RWPE2 (cell line): ENCODE measurements at places on chromosomes 12 and 14.
A peak's percentile ranks its signal among the peaks of the same experiment; 100 is the strongest.

DNA sequence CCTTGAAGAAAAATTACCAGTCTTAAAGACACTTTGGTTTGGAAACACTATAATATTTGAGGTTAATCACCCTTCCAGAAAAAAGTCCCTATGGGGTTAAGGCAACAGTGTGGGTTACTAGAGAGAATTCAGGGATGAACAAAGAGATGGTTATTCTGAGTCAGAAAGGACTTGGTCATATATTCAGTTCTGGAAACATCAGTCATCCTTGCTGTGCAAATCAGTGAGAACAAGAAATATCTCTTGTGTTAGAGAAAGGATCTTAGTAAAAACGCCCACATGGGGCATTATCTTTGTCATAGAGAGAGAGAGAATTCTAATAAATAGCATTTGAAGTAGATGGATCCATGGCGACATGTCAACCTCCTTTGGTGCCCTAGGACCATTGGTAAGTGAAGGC is 59.4 kb upstream of the E2F7 start:
- no peak for DNase-seq

GRCh38 chr12:2408262-2408661 is 355.5 kb downstream of the CACNA1C start:
- no peak for DNase-seq

GRCh38 chr12:3042394-3042793 is 34.8 kb upstream of the TSPAN9 start:
- peak; percentile 58 for DNase-seq

DNA sequence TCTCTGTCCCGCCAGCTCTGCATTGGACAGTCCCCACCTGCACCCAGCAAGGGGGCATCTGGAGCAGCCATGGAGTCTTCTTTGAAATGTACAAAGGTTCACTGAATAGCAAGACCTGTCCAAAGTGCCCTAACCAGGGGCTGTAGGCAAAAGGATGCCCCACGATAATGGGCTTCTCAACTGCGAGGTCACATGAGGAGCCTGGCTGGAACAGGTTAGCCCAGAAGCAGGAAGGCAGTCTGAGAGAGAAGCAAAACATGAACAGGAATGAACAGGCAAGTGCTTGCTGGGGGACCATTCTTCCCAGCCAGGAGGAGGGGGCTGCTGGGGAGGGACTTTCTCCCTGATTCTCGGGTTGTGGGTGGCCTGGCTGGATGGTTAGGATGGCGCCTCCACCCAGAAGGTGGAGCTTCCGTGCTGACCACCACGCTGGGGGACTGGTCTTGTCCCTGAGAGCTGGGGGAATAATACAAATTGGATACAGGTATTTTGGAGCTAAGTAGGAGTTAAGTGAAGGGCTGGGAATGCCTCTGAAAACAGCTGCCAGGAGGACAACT is 7.1 kb downstream of the KRT85 start:
- no peak for DNase-seq

DNA sequence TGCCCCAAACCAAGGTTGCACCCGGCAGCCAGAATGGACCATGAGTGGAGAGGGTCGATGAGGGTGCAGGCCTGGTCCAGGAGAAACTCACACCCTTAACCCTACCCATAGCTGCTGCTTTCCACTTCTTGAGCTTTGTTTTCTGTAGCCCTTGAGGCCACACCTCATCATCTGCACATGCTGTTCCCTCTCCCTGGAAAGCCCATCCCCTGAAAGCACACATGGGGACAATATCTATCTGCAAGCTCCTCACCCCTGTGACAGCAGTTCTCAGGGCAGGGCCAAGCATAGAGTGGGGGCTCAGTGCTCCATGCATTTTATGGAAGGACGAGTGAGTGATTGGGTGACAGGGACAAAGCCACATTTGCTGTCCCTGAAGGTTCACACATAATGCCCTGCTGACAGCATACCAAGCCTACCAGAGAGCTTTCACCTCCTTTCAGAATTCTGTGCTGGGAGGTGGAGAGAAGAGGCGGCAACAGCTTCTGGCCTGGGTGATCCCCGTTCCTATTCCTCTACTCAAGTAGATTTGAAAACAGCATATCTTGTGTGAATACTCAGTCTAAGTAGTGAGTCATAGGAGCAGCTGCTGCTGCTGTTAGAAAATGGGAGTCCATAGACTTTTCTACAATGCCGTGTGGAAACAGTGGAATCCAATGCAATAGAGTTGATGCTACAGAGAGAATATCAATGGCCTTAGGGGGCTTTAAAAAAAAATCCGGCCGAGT is 44.6 kb downstream of the SRGAP1 start:
- DNase-seq = no peak

- DNase-seq = no peak
Observed at GRCh38 chr14:100122481-100123223, 36.8 kb downstream of the DEGS2 start.

- DNase-seq = no peak
Observed at GRCh38 chr14:46550836-46551235, 100.7 kb downstream of the RPL10L start.

- DNase-seq = no peak
Observed at GRCh38 chr12:87112571-87113345, 856.6 kb upstream of the MGAT4C start.

GRCh38 chr14:58861586-58861985 is 223.8 kb downstream of the DACT1 start:
- DNase-seq = no peak

- no peak for DNase-seq
Observed at GRCh38 chr12:75812271-75813018, 219.1 kb downstream of the PHLDA1 start.

DNA sequence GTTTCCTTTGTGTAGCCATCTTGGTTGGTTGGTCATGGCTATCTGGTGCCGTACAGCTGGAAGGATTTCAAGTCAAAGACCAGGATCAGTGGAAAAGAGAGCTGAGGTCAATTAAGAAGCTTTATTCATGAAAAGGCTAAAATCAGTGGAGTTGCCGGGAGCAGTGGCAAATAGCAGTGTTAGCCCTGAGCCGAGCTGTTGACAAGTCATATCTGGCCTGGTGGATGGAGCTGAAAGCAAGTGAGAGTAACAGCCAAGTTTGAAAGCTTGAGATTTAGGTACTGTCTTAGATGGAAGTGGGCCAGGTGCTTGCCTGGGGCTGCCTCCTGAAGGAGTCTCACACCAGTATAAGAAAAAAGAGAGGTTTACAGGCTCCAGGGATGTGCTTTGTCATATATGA is 9.0 kb downstream of the BATF start:
- DNase-seq = no peak

- DNase-seq = no peak
Observed at GRCh38 chr12:65539023-65539422, 260.5 kb downstream of the MSRB3 start.

GRCh38 chr14:68223631-68224030 is 404.1 kb downstream of the RAD51B start:
- DNase-seq = no peak

DNA sequence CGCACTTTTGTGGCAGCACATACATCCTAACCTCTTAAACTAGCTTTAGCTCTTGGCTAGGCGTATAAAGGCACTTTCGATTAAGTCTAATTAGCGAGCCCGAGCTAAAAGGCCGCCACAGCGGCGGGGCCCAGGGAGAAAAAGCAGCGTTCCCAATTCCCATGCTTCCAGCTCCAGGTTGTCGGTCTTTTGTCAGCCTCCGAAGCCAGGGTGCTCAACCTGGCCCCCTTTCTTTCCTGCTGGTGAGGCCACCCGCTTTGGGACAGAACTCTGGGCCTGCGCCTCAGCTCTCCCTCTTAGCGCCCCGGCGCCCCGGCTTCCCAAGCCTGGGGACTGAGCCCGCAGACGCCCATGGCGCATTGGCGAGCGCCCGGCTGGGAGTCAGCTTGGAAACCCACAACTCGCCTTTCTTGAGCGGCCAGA is 33.3 kb upstream of the TBX5 start:
- no peak for DNase-seq

DNA sequence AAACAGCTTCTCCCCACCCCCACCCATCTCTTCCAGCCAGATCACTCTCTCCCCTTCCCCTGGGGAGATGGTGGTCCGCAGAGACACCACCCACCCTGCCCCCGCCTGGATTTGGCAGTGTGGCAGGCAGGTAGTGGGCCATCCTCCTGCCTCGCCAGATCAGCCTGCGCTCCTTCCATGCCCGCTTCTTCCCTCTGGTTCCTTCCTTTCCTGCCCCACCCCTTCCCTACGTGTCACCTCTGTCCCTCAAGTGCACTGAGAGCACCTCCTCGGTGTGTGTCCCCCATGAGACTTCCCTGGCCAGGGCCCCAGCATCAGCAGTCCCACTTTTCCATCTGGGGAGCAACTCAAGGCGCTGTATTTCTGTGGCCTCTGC is 632 bp downstream of the NYNRIN start:
- no peak for DNase-seq

DNA sequence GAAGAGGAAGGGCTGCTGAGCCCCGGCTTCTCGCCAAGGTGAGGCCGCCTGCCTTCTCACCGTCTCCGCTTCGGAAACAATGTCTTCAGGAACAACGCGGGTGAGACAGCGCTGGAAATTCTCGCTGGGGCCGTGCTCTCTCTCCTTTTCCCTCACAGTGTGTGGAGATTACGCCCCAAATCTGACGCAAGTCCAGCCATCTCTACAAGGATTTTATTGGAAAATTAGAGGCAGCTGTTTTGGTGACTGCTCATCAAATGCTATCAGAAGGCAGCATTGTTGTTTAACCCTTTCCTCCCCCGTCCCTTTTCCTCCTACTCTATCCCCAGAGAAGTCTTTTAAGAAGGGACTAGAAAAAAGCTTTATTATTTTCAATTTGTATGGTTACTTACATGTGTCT is 53.5 kb downstream of the PIWIL1 start:
- no peak for DNase-seq

- DNase-seq = no peak
Observed at GRCh38 chr12:116784238-116784612, 46.1 kb downstream of the RNFT2 start.

DNA sequence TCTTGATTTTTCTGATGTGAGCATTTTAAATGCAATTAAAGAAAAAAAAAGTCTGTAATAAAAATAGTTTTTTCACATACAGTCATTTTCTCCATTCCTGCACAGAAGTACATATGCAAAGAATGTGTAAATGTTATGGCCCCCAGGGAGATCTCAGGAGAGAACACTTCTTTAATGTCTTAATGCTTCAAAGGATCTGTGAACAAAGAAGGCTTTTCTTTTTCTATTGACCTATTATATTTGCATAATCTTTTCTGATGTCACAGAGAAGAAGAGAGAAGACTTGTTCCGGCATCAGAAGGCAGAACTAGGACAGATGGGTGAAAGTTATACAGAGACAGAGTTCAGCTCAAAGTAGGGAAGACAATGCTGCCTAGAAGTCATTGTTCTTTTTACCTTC is 413.5 kb upstream of the STXBP6 start:
- no peak for DNase-seq

DNA sequence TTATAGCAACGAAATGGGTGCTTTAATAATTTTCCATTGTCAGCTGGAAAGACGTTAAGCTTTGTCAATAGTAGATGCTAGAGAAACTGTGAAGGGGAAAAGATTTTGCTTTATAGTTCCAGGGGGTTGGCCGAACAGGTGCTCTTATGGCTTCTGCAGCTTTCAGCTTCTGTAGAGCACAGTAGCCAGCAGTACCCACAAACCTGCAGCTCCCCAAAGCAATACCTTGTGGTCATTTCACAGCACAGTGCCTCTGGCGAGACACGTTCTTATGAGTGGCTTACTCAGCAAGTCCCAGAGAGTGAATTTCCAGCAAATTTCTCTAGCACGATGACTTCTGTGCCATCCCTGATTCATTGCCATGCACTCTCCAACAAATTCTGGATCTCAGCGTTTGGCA is 416.3 kb upstream of the ATP2B1 start:
- no peak for DNase-seq

- no peak for DNase-seq
Observed at GRCh38 chr12:99977550-99977949, 7.2 kb downstream of the ANKS1B start.
